ENCODE measurements at places on chromosomes 5 and 9.

DNA sequence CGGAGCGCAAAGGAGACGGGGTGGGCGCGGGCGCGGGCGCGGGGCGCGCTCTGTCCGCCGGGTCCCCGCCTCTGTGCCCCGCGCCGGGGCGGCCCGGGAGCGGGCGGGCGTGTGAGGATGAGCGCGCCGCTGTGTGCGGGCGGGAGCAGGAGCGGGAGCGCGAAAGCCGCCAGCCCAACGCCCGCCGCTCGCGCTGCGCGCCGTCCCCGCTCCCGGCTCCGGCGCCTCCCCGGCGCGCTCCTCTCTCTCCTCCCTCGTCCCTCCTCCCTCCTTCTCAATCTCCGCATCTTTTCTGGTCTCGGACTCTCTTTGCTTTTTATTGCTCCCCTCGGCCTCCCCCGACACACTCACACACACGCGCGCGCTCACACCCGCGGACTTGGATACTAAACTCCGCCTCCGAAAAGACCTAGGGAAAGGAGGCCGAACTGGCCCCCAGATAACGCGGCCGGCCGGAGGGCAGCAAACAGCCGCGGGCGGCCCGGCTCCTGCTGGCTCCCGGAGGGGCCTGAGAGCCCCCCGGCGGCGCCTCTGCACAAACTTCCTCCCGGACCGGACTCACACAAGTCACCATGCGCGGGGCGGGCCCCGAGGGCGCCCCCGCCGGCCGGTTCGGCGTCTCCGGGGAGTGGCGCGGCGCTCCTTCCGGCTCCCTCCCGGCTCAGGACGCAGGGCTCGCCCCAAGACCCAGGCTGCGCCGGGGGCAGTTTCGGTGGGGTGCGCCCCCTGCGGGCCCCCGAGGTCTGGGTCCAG lies at the start of gene FIBCD1:
Gene FIBCD1 (minus strand): TSS at position 596 of the 753 bp plus-strand sequence. CDS start 640 bp downstream, outside the sequence.
- DNase-seq = peak; percentile 7

DNA sequence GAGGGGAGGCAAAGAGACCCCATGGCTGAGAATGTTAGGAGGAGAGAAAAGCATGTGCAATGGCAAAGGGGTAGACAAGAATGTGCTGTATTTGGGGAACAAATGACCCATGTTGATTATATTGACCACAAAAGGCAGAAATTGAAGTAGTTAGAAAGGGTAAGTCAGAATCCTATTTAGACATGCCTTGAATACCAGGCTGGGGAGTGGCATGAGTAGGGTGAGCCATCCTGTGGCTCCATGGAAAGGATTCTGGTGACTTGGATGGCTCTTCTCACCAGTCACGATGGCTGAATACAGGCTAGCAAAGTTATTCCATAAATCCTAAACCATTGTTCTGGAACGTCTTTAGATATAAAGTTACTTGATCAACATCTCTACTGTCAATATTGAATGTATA lies 73.4 kb upstream of the MEF2C start:
- no peak for DNase-seq

GRCh38 chr9:127973169-127974000 lies 7.4 kb downstream of the EEIG1 start:
- no peak for DNase-seq

- DNase-seq = no peak
Observed at GRCh38 chr9:38423973-38424843, at the start of gene IGFBPL1. TSS of gene IGFBPL1 (minus strand) at chr9:38424454. CDS start at chr9:38424424, 30 bp downstream.

DNA sequence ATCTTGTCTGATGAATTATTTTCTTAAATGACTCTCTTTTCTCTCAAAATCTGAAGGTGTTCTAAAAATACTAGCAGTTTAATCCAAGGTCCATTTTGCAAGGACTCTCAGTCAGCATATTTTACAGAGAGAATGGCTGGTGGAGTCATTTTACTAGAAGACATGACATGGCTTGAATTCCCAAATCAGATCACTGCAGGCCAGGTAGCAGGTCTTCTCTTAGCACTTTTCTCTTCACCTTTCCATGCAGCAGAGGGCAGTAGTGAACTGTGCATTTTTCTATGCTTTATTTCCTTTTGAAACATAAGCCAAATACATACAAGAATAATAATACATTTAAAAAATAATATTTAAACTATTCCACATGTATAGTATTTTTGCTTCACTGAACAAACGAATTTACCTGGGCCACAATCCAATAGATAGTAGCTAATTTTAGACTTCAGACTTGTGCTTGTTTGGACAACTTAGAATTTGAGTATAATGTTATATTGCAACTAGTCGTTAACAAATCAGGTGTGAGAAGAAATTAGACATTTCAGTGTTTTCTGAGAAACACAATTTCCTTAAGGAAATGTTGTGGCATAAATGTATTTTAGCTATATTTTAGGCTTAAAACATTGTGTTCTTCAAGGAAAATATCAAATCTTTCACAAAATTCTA lies 289.4 kb upstream of the DAB2 start:
- peak; percentile 36 for DNase-seq

- no peak for DNase-seq
Observed at GRCh38 chr9:123321616-123322272, 34.3 kb upstream of the CRB2 start.

DNA sequence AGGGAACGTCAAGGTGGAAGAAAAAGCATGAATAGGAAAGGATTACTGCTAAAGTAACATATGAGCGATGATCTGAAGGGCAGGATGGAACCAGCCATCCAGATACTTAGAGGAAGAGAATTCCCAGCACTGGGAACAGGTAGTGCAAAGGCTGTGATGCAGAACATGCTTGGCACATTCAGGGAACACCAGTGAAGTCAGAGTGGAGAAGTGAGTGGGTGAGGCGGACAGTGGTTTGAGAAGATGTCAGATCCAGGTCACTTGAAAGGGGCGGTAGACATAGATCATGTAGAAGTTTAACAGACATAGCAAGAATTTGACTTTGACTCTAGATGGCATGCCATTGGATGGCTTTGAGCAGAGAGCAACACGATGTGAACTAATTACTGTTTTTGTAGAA lies 374.2 kb downstream of the PDE4D start:
- no peak for DNase-seq

- no peak for DNase-seq
Observed at GRCh38 chr9:93115486-93116071, 18.5 kb downstream of the NINJ1 start.

DNA sequence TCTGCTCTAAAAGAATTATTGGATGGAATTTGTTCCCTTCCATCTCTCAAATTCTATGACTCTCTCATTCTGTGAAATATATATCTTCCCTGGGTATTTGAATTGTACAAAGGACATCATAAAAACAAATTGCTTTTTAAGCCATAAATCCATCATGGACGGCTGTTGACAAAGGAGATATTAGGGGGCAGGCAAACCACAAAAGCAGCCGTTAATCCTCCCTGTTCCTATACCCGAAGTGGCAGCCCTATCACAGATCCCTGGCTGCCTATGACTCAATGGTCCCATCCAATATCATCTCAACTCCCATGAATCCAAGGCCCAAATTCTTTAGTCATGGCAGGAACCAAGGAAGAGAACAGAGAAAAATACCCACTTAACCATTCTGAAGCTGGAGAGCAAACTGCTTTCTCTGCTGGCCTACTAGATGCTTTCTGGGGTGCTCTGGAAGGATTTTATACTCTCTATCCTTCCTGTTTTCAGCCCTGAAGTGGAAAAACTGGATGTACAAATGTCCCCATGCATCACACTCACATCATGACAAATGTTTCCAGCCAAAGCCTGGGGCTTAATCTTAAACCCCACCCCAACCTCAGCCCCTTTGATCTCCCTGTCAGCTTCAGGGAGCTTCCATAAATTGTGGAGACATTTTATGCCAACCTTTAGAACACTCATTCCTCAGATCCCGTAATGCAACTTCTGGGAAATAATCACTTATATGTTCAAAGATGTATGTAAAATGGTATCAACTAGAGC lies 59.5 kb downstream of the FAM114A2 start:
- DNase-seq = no peak

DNA sequence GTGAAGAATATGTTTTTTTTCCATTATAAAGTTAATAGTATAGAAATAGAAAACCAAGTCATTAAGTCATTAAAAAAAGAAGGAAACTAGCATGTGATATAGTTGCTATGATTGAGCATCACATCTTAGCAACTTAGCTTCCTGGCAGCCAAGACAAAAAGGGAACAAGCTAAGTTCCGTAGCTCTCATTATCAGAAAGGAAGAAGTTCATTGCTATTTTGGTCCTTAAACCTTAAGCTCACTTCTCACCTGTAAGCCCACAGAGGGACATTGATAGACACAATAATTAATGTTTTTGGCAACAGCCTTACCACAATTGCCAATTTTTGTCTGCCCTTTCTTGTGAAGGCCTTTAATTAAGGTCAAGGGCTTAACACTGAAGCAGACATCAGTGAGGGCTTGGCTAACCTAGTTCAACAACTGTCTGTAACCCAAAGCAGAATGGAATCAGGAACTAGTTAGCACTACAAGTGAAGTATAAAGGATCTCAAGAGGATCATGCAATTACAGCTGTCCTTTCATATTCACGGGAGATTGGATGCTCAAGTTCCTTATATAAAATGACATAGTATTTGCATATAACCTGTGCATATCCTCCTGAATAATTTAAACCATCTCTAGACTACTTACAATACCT lies 24.0 kb upstream of the KLF4 start:
- no peak for DNase-seq

GRCh38 chr9:20271723-20272122 lies 350.6 kb downstream of the MLLT3 start:
- no peak for DNase-seq

DNA sequence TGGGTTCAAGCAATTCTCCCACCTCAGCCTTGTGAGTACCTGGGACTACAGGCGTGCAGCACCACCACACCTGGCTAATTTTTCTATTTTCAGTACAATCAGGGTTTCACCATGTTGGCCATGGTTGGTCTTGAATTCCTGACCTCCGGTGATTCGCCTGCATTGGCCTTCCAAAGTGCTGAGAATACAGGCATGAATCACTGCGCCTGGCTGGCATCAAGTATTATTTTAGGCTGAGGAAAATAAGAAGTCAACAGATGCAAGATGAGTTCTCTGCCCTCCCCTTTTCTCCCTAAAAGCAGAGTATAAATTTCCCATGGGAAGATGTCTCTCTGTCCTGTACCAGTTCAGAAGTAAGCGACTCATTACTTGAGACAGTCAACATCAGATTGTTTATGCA lies 71.5 kb downstream of the ELAVL2 start:
- no peak for DNase-seq

DNA sequence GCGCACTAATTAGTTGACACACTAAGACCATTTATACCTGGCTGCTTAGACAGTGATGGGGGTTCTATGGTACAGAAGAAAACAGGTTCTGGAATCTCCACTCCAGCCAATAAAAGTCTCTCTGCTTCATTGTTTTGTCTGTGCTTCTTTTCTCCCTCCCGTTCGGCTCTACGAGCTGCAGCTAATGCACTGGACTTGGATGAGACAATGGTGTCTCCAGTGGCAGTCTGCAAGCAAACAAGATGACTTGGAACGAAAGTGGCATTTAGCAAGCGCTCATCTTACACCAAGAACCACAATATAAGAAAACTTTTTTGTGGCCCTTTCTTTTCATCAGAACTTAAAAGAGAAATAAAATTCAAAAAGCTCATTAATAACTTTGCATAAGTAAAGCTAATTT lies 30.2 kb downstream of the GFM2 start:
- no peak for DNase-seq

DNA sequence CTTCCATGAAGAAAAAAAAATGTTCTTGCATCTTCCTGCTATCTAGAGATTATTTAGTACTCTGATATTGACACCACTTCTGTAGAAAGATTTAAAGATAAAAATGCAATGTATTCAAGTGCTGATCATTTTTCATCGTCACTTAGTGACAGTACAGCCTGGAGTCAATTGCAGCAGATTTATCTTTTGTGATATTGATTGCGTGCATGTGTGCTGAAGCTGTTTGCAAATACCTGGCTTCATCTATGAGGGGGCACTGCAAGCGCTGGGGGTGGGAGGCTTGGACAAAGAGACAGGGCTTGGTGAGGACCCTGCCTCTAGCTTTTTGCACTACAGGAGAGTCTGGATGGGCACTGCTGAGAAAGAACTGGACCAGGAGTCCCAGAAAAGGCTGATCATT lies 38.0 kb upstream of the MED27 start:
- DNase-seq = no peak

- no peak for DNase-seq
Observed at GRCh38 chr9:91954841-91955471, 4.9 kb upstream of the ROR2 start.

DNA sequence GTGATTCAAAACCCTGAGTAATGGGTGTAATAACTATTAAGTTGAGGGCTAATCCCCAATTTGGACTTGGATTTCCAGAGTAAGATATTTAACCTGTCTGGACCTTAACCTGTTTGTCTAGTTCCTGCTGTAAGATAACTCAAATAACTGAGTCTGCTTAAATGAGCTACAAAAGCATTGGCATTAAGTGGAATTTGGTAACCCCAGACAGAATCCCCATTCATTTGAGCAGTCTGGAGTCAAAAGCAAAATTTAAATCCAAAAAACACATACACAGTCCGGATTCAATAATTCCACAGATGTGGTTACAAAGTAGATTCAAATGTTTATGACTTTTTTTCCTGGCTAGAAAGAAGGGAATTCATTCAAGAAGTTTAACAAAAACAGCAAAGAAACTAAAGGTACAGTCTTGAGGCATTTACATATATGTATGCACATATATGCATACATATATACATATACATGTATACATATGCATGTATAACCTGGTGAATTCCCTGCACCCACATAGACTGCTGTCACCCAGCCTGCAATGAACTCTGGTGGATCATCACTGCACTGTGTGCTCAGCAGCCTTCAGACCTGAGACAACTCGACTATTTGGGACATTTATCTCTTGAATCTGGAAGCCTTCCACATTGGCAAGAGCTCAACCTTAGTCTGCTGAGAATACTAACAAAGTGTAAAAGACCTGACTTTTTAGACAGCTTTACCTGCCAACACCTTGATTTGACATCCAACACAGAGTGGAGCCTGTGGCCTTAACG lies 205.4 kb downstream of the LURAP1L start:
- no peak for DNase-seq

- no peak for DNase-seq
Observed at GRCh38 chr5:137872466-137872865, 4.8 kb downstream of the MYOT start.

DNA sequence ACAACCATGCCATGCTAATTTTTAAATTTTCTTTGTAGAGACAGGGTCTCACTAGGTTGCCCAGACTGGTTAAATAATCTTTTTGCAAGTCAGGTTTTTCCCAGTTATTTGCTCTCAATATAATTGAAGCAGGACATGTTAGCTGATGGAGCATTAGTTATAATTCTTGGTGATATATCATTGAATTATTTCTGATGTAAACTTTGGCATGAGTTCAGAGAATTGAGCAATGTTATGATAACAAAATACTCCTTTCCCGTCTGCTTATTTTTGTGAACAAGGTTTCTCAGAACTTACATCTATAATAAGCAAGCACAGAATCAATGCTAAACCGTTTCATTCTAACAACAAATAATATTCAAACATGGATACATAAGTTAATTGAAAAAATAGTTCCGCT lies 37.8 kb downstream of the BHMT start:
- DNase-seq = no peak

GRCh38 chr9:71515107-71515506 lies 253.2 kb downstream of the CEMIP2 start:
- DNase-seq = no peak

Measured in KG1 (cell line).